ENCODE measurements at places on chromosomes 13 and 19. TPM values are rescaled to one million over a fixed set of nuclear protein-coding genes. Genes with fewer than 3 reads are reported as not detected.

The SLITRK6 gene
- not detected for total RNA-seq

DNA sequence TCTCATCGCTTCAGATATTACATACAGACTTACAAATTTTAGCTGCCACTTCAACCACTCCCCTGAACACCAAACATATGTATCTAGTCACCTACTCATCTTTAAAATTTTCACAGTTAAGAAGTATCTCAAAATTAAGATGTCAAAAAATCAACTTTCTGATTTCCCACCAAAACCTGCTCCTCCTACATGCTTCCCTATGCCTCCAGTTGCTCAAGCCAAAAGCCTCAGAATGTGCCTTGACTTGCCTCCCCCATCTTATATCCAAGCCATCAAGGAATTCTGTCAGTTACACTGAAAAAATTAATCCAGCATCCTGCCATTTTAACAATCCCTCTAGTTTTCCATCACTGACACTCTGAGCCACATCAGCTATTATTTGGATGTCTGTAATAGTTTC, 85.0 kb downstream of the SPRY2 start:
- no peak for DNase-seq

The EID2 gene
- total RNA-seq, result 14.8 TPM

DNA sequence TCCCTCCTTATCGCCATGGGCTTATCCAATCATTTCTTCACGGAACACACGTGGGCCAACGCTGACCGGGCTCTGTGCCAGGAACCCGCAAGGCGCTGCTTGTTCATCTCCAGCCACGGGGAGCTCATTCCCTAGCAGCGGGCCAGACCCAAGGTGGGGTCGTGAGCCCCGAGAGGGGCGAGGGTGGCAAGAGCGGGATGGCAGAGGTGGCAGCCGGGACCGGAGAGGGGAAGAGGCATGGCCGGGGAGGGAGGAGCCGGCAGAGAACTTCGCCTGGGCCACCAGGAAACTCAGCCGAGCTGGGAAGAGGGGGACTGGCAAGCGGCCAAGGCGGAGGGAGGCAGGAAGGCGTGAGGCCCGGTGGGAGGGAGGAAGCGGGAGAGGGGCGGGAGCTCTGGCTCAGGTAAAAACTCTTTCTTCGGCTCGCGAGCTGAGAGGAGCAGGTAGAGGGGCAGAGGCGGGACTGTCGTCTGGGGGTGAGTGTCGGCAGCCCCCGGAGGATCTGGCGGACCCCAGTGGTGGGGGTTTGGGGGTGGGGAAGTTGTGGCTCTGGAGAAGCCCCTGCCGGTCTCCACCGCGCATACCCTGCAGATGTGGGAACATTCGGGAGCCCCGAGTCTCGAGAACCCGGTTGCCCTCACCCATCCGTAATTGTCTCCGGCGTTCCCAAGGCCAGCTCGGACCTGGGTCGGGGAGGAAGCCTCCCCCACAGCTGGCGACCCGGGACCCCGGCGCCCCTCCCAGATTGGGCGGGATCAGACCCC, at the start of gene B3GNT3:
B3GNT3 (plus strand) TSS at position 408 of the 764 bp plus-strand sequence. CDS start 12,670 bp downstream, outside the sequence.
- no peak for DNase-seq

DNA sequence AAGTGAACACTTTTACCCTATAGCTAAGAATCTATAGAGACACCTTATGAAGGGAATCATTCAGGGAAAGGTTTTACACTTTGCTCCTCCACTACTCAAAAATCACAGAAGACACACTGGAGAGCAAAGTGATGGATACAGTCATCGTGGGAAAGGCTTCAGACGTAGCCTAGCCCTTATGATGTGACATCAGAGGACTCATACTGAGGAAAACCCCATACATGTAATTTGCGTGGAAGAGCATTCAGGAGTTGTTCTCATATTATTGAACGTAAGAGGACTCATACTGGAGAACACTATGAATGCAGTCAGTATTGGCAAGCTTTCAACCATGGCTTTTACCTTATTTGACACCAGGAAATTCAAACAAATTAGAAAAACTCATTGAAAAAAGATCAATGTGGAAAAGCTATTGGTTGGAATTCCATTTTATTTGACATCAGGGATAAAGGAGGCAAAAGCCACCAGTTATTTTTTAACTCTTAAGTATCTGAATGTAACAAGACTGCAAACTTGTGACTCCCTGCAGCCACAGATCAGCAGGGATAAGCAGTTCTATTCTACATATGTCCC, 16.1 kb upstream of the ZNF274 start:
- DNase-seq, result no peak

DNA sequence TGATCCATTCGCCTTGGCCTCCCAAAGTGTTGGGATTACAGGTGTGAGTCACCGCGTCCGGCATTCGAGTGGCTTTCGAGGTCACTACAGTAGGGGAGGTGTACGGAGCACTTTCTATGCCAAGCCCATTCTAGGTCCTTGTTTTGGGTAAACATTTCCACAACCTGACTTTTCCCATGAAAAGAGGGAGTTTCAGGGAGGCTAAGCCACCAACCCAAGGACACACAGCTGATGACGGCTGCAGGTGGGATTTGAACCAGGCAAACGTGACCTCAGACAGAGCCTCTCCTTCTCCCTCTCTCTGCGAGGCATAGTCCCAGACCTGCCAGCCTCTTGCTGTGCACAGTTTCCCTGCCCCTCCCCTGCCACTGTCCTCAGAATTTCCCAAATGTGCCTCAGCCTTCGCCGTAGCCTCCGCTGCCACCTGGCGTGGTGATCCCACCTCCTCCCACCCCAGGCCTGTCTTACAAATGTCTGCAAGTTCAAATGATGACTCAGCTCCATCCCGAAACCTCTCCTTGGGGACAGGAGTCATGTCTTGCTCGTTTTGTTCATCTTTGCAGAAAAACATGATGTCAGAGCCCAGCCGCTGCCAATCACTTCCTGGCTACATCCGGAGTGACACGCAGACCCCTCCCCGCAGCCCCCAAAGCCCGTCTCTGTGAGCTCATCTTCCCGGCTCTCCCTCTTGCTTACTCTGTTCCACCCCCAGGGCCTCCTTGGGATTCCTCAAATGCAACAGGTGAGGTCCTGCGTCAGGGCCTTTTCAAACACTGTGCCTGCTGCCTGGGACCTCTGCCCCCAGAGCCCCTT, 6.6 kb upstream of the GADD45B start:
- peak; percentile 40 for DNase-seq

The MEDAG gene
- 0.08 TPM for total RNA-seq

DNA sequence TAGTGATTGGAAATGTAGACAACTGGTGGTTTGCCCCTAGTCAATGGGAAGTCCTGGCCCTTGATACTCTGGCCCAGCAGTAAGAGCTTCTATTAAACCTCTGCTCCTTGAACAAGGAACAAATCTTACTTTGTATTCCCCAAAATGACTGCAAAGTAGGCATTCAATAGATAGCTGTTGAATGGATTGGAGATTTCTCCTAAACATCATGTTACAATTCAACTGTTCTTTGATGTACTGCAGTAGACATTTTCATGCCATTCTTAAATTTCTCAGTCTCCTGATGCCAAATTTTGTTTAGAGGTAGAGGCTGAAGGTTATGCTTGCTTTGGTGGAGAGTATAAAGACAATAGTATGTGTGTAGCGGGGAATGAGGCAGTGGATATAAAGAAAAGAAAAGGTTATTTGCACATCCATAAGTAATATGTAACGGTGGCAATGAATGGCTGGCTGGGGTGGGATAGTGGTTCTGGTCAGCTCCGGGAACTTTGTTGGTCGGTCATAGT, 12.8 kb downstream of the MIR17HG start:
- no peak for DNase-seq

The FBXW9 gene
- total RNA-seq, result 5.2 TPM

The LILRB2 gene
- not detected for total RNA-seq

GRCh38 chr13:113802090-113802531, 43.1 kb downstream of the TMEM255B start:
- no peak for DNase-seq

DNA sequence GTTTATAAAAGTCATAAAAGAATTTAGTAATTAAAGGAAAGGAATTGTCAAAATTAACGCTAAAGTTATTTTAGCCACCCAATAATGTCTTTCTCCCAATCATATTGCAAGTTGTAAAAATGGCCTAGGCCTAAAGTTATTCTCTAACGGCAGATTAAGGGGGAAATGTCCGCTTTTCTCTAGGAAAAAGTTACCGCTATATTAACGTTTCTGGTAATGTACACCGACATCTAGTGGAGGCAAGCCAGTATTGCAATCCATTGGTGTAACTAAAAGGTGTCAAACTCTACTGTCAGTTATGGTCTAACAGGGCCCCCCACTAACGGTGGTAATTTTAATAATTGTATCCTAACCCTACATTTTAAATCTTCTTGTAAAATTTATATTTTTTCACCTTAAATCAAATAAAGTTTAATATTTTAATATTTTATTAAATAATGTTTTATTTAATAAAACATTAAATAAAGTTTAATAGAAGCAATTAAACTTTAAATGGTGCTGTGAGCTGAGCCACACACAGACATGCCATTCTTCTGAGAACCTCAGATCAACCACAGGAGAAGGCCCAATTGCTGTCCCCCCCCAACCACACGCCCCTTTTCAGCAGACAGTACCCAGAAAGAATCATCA, 35.9 kb upstream of the ZSCAN5A start:
- peak; percentile 39 for DNase-seq

Data from activated CD4-positive, alpha-beta memory T cell treated with anti-CD3 and anti-CD28 coated beads, Interleukin-2, amount 10 ng/mL, durations not matched to agents 7 days and 5 days (primary cell).